Mesendoderm (in vitro differentiated cells): ENCODE measurements at places on chromosomes 5 and 9.

- H3K4me3 ChIP-seq: no peak overlapping the region
- H3K36me3 ChIP-seq: no peaks in the 10 kb centered on the region
- H3K27ac ChIP-seq: no peak overlapping the region
- no peak for DNase-seq
- H3K27me3 ChIP-seq: no peaks in the 10 kb centered on the region
Measured at GRCh38 chr9:129395633-129396364, 217.7 kb upstream of the IER5L start.

DNA sequence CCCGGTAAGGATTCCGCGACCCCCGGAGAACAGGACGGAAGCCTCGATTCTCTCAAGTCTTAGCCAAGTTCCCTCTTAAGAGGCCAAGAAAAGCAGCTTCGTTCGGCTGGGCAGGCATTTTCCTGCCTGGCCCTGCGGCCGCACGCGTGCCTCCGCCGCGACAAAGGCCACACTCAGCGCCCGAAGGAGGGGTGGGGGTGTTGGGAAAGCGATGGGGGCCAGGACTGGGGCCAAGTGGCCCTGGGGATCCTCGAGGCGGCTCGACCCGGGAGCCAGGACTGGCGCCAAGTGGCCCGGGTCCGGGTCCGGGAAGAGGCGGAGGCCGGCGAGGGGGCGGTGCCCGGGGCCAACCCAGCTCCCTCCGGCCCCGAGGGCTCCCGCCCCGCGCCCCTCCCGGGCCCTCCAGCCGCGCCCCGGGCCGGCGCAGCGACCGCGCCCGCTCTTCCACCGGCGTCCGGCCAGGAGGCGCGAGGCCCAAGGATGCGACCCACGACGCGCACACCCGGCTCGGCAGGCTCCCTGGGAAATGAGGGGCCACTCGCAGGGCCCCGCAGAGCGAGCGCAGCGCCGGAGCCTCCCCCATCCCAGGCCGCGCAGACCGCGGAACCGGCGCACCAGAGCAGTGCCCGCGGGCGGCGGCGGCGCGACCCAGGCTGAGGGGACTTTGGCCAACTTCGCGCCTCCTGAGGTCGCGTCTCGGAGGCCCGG is 756 bp downstream of the VAV2 start:
- H3K27me3 ChIP-seq: no peaks in the 10 kb centered on the region
- DNase-seq: peak; percentile 19
- no peaks in the 10 kb centered on the region for H3K36me3 ChIP-seq
- no peak overlapping the region for H3K27ac ChIP-seq

DNA sequence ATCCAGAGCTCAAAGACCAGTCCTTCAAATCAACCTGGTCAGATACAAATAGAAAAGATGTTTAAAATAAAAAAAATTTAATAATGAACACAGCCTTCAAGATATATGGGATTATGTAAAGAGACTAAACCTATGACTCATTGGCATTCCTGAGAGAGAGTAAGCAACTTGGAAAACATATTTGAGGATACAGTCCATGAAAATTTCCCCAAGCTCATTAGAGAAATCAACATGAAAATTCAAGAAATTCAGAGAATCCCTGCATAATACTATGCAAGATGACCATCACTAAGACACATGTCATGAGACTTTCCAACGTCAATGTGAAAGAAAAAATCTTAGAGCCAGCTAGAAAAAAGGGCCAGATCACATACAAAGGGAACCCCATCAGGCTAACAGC is 512.9 kb upstream of the PTGER4 start:
- no peaks in the 10 kb centered on the region for H3K27me3 ChIP-seq
- no peaks in the 10 kb centered on the region for H3K4me1 ChIP-seq
- H3K4me3 ChIP-seq: no peak overlapping the region
- no peak for DNase-seq
- no peaks in the 10 kb centered on the region for H3K36me3 ChIP-seq

- H3K4me3 ChIP-seq: no peak overlapping the region
- no peaks in the 10 kb centered on the region for H3K27me3 ChIP-seq
- DNase-seq: no peak
Measured at GRCh38 chr9:75824816-75825568, 65.5 kb upstream of the PCSK5 start.

GRCh38 chr5:143314659-143315058 is 88.8 kb downstream of the NR3C1 start:
- no peak overlapping the region for H3K27ac ChIP-seq
- H3K4me3 ChIP-seq: no peak overlapping the region
- no peaks in the 10 kb centered on the region for H3K36me3 ChIP-seq
- no peaks in the 10 kb centered on the region for H3K4me1 ChIP-seq
- no peak for DNase-seq

DNA sequence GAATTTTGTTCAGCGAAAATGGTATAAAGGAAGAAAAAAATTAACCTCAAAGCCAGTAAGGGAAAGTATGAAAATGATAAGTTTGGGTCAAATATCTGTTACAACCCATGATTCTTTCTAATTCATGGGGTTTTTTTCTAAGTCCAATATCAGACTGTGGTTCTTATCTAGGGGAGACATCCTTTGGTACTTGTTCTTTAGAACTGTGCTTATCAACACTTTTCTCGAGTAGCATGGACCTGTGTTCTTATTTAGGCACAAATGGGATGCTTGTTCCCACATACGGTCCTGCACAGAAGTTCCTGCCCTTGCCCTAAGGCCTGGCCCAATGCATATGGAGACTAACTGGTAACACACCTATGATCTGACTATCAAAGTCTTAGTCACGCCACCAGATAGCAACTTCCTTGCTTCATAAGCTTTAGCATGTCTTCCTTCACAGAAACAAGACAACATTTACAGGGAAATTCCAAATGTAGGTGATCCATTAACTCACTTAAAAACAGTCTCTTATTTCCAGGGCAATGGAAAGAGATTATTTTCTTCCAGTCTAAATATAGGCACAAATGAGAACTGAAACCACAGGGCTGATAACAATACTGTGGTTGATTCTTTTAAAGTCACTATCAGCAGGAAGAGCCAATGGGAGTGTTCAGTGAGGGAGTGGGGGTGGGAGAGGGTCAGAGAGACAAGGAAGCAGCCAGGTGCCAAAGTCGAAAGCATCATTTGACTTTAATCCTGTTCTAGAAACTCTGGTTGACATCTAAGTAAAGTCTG is 268.8 kb upstream of the ANKRD55 start:
- no peaks in the 10 kb centered on the region for H3K27me3 ChIP-seq
- no peaks in the 10 kb centered on the region for H3K36me3 ChIP-seq
- no peak overlapping the region for H3K27ac ChIP-seq
- no peak overlapping the region for H3K4me3 ChIP-seq
- DNase-seq: no peak

- DNase-seq: peak; percentile 86
- no peak overlapping the region for H3K4me3 ChIP-seq
- H3K4me1 ChIP-seq: peaks cover 19% of the 10 kb centered on the region
Measured at GRCh38 chr5:112338681-112339337, 80.3 kb downstream of the EPB41L4A start.

DNA sequence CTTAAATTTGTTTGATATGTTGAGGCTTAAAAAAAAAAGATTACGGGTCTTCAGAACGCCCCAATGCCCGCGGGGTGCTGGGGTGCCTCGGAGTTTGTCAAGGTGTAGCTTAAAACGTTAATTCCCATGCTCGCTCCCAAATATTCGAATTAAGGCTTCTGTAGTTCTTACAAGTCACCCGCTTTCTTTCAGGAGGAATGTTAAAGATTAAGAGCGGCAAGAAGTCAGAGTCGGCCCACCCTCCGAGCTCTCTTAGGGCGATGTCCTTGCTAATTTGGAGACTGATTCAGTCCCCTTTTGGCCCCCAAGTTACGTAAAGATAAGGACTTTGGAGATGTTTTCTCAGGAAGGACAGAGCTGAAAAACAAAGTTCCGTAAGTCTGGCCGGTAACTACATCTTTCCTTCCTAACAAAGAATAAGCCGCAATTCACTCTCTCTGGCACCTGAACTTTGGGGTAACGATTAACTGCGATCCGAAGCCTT is 746 bp upstream of the NPM1 start:
- peak; percentile 65 for DNase-seq
- H3K36me3 ChIP-seq: peaks cover 5% of the 10 kb centered on the region
- peak overlapping the region; percentile 33 for H3K4me3 ChIP-seq
- peaks cover 2% of the 10 kb centered on the region for H3K4me1 ChIP-seq

GRCh38 chr5:50975840-50976239 is 309.4 kb downstream of the PARP8 start:
- no peak overlapping the region for H3K4me3 ChIP-seq
- H3K36me3 ChIP-seq: no peaks in the 10 kb centered on the region
- DNase-seq: no peak
- H3K27me3 ChIP-seq: no peaks in the 10 kb centered on the region
- H3K27ac ChIP-seq: no peak overlapping the region

DNA sequence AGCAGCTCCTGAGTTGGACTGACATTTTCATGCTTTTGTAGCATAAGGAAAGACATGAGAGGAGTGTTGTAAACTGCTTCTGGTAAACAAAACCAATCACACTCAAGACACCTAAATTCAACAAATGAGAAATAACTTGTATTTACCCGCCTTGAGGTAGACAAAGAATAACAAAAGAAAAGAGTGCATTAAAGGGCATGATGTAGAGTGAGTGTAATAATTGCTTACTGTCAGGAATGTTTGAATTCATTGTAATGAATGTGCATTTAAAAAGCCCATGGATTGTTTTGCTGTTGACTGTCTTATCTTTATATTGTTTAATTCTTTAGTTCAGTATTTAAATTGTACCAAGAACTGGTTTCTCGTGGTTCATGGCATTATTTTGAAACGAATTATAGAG is 61.8 kb downstream of the KDM4C start:
- no peak overlapping the region for H3K27ac ChIP-seq
- no peak for DNase-seq
- H3K4me3 ChIP-seq: no peak overlapping the region
- H3K4me1 ChIP-seq: no peaks in the 10 kb centered on the region

GRCh38 chr9:126055381-126055985 is 271.1 kb upstream of the MVB12B start:
- no peaks in the 10 kb centered on the region for H3K27me3 ChIP-seq
- DNase-seq: no peak
- no peak overlapping the region for H3K4me3 ChIP-seq
- H3K27ac ChIP-seq: no peak overlapping the region

- no peaks in the 10 kb centered on the region for H3K4me1 ChIP-seq
- H3K27me3 ChIP-seq: no peaks in the 10 kb centered on the region
- H3K4me3 ChIP-seq: no peak overlapping the region
- DNase-seq: no peak
- no peaks in the 10 kb centered on the region for H3K36me3 ChIP-seq
Measured at GRCh38 chr5:31990081-31990650, 184.0 kb downstream of the GOLPH3 start.

DNA sequence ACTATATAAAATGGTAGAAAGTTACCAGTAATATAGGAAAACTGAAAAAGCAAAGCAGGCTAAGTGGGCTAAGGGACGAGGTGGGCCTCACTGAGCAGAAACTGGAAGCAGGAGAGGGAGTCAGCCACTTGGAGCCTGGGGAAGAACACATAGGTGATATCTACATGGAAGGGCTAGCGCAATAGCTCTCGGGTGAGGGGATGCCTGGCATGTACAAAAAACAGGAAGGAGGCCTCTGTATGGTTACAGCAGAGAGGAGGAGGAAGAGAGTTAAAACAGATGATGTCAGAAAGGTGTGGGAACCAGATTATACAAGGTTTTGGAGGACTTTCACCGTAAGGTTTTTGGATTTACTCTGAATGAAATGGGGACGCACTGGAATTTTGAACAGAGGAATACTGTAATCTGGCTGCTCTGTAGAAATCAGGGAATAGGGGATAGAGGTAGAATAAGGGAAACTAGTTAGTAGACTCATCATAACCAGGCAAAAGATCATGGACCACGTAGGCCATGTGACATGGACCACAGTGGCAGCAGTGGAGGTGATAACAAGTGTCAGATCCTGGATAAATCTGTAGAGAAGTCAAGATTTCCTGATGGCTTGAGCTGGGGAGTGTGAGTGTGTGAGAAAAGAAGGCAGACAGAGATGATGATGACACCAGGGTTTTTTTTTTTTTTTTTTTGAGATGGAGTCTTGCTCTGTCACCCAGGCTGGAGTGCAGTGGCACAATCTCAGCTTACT is 52.5 kb downstream of the FNBP1 start:
- H3K36me3 ChIP-seq: no peaks in the 10 kb centered on the region
- no peak for DNase-seq
- no peaks in the 10 kb centered on the region for H3K4me1 ChIP-seq
- H3K27me3 ChIP-seq: no peaks in the 10 kb centered on the region
- no peak overlapping the region for H3K4me3 ChIP-seq

- peak; percentile 28 for DNase-seq
- H3K27ac ChIP-seq: no peak overlapping the region
- no peaks in the 10 kb centered on the region for H3K27me3 ChIP-seq
- no peaks in the 10 kb centered on the region for H3K4me1 ChIP-seq
- H3K36me3 ChIP-seq: no peaks in the 10 kb centered on the region
Measured at GRCh38 chr5:9207817-9208418, 338.0 kb downstream of the SEMA5A start.

GRCh38 chr5:116358911-116359418 is 215.7 kb downstream of the SEMA6A start:
- H3K36me3 ChIP-seq: no peaks in the 10 kb centered on the region
- no peak overlapping the region for H3K4me3 ChIP-seq
- no peak overlapping the region for H3K27ac ChIP-seq
- DNase-seq: no peak
- no peaks in the 10 kb centered on the region for H3K27me3 ChIP-seq

DNA sequence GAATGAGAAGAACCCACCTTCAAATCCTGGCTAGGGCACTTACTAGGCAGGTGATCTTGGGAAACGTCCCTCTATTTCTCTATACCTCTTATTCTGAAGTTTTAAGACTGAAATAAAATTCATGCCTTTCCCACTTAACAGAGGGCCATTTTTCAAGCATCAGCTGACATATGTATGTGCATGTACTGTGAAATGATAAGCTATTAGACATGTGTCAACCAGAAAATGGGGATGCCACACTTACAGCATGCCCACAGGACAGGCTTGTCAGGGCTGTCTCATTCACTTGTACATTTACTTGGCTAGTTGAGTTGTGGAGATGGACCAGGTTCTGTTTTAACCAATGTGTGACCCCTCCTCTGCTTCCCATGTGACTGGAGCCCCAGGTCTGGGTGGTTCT is 78.5 kb downstream of the C9orf152 start:
- DNase-seq: no peak
- no peak overlapping the region for H3K4me3 ChIP-seq
- H3K27me3 ChIP-seq: no peaks in the 10 kb centered on the region
- H3K36me3 ChIP-seq: no peaks in the 10 kb centered on the region
- peaks cover 16% of the 10 kb centered on the region for H3K4me1 ChIP-seq
- no peak overlapping the region for H3K27ac ChIP-seq

- no peak for DNase-seq
- no peaks in the 10 kb centered on the region for H3K4me1 ChIP-seq
- H3K4me3 ChIP-seq: no peak overlapping the region
- no peak overlapping the region for H3K27ac ChIP-seq
- H3K27me3 ChIP-seq: no peaks in the 10 kb centered on the region
- H3K36me3 ChIP-seq: no peaks in the 10 kb centered on the region
Measured at GRCh38 chr5:111234125-111234524, 9.9 kb downstream of the CAMK4 start.
